ENCODE measurements at places on chromosomes 7 and 10.

- DNase-seq: no peak
Measured at GRCh38 chr10:89296220-89296648, 5.6 kb upstream of the IFIT2 start.

GRCh38 chr10:73644015-73644743 is 2.9 kb upstream of the MYOZ1 start:
- no peak for DNase-seq

DNA sequence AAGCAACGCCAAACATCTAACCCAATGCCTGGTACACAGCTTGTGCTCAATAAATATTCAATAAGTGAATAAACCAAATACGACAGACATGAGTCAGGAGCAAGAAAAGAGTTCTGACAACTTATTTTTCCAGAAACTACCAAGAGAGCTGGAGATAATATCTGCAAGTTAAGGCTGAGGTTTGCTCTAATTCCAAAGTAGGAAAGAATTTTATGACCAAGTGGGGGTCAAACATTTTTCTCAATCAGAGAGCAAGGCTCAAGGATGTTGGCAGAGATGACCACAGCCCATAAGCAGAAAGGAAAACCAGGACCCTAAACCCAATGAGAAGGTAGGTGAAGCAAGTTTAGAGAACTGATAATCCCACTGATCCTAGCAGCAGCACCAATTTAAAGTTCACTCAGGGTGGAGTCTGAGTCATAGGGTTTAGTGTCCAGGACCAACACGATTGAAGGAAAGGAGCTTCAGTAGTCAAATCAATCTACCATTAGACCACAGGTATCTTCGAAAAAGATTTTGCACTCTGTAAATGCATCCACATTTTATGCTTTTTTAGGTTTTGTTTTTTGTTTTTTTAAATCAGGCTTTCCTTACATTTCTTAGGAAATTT is 49.3 kb upstream of the KCNIP2 start:
- no peak for DNase-seq

DNA sequence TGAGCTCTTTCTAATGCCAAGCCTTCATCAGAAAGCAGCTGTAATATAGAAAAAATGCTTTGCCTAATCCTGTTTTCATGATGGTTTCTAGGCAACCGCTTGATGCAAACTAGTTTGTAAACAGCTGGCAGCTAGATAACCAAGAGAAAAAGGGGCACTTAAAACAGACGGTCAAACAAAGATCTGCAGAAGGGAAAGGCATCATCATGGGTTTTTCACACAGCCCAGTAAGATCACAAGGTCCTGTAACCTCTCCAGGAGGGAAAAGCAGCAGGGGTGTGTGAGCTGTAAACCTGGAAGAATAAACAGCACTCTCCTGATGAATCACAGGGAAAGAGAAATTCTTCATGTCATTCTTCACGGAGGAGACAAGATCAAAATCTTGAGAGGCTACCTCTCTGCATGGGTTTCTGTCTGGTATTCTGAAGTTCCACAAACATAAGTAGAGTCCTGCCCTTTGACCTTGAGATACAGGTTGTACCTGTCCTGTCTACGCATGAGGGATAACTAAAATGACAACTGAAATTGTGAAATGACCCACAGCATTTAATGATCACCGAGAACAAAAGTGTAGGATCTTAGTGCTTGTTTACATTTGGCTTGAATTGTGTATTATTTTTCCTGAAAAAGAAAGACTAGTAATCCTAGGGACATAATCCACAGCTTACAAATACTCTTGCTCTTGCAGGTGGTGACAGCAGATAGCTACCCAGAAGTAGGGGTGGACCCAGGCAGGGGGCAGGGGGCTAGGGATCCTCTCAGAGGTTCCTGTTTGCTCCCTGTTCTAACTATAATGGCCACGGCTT is 48.0 kb downstream of the CREB3L2 start:
- no peak for DNase-seq

DNA sequence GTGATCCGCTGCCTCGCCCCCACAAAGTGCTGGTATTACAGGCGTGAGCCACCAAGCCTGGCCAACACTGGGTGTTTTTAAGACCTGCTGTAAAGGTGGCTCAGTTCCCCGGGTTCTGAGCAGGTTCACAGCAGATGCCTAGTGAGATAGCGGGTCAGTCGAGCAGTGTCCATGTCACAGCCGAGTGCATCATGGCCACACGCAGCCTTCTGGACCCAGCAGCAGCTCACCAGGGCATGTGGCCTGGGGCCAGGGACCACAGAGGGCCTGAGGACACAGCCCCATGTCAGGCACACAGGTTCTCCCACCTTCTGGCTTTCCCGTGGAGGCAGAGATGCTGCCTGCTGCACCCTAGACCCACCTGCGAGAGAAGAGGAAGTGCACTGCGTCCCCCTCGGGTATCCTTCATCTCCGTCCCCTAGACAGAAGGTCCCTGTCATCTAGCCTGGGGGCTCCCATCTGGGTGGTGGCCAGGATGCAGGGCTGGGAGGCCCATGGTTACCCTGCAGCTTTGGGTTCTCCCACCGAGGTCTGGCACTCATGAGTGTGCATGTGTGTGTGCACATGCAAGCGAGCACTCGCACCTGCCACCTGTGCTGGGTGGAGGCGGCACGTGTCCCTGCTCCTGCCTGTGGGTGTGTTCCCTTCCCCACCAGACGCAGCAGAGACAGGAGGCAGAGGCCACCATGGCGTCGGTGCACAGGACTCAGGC is 98.6 kb downstream of the NKX6-2 start:
- DNase-seq: peak; percentile 59

DNA sequence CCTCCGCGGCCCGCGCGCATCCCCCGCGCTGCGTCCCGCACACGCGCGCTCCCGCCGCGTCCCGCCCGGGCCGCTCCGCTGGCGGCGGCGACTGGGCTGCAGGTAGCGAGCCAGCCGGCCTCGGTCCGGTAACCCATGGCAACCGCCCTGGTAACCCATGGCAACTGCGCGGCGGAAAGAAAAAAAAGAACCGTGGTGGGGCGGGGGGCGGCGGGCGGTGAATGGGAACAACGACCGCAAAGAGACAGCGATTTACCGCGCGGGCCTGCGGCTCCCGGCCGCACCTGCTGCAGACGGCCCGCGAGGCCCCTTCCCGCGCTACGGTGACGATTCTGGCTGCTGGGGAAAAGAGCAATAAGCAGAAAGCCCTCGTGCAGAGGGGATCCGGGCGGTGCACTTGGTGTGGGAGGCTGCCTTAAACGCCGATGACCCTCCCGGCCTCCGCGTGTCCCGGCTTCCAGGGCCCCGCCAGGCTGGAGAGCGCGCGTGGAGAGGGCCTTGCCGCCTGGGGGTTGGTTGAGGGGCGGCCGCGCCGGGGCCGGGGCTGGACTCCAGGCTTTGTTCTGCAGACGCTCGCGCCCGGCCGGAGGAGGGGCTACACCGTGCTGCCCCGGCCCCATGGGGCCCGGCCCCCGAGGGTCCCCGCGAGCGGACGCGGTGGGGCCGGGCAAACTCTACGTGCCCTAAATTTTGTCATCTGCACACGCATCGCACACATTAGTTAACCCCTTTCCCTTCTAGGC is 84.7 kb downstream of the SNX10 start:
- peak; percentile 84 for DNase-seq

DNA sequence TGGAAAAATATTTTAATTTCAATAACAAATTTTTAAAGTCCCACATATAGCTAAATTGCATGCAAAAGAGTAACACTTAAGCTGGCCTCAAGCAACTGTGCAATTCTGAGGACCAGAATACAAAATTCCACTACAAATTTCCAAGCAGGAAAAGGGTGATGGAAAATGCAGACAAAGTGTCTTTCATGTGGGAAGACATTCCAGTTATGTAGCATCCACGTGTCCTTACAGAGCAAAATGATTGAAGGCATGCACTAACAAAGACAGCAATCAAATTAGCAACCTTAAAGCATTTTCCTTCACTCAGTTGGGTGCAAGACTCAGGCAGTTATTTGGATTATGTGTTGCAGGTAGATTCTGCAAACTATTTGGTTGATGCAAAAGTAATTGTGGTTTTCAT is 203.7 kb downstream of the HERPUD2 start:
- DNase-seq: no peak

DNA sequence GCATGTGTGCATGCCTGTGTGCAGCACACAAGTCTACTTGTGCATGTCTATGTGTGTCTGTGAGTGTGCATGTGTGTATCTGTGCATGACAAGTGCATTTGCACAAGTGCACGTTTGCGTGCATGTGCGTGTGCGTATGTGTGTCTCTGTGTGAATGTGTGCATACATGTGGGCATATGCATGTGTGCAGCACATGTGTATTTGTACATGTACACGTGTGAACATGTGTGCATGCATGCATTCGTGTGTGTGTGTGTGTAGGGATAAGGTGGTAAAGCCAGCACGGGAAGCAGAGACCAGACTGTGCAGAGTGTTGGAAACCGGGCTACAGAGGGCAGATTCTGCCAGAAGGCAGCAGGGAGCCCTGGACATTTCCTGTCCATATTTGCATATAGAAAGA is 35.9 kb upstream of the GNA12 start:
- no peak for DNase-seq

- DNase-seq: peak; percentile 48
Measured at GRCh38 chr7:4133491-4134044, 548.5 kb upstream of the FOXK1 start.

GRCh38 chr10:128709686-128710085 is 583.5 kb upstream of the MKI67 start:
- DNase-seq: no peak

GRCh38 chr7:95883217-95883616 is 110.9 kb downstream of the DYNC1I1 start:
- DNase-seq: no peak

- no peak for DNase-seq
Measured at GRCh38 chr10:33428682-33429081, 94.2 kb upstream of the NRP1 start.

GRCh38 chr10:49008091-49008490 is 68.5 kb upstream of the LRRC18 start:
- no peak for DNase-seq

- DNase-seq: no peak
Measured at GRCh38 chr10:120613180-120613579, 156.2 kb downstream of the PLPP4 start.

DNA sequence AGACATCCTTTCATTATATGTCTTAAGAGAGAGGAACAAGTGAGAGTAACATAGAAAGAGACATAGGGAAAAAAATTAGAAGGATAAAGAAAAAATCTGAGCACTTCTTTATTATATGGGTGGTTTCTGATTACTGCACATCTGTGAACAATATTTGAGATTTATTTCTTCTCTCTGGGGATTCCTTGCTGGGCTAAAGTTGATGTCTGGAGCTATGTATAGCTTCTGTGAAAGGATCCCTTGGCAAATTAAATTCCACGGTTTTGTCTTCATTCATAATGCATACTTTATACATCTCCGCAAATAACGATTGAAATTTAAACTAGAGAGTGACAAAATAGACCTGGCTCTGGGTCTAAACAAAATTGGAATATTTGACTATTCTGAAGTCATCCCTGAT is 232.2 kb upstream of the CTBP2 start:
- DNase-seq: no peak
